Immature natural killer cell (primary cell): ENCODE measurements at places on chromosomes 11 and 22. TPM values are rescaled to one million over a fixed set of nuclear protein-coding genes. Genes with fewer than 3 reads are reported as not detected.

Gene ELMOD1
- polyA plus RNA-seq = not detected

Gene TPH1
- not detected for polyA plus RNA-seq

Gene GSTT2B
- polyA plus RNA-seq = not detected

DNA sequence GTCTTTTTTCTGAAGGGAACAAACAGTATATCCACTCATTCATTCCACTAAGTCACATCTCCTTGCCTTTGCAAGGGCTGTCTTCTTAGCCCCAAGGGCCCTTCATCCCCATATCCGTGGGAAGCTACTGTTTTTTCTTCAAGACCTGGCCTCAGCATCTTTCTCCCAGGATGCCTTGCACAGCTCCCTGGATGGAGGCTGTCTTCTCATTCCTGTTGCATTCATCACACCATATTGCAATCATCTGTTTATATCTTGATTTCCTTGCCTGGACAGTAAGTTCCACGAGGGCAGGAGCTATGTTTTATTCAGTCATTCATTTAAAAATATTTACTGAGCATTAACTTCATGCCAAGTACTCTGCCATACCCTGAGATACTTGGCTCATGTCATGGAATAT lies 29.3 kb upstream of the NECTIN1 start:
- H3K27ac ChIP-seq = no peak overlapping the region
- H3K4me1 ChIP-seq = no peaks in the 10 kb centered on the region
- DNase-seq = no peak
- H3K4me3 ChIP-seq = no peak overlapping the region

Gene C22orf15
- polyA plus RNA-seq = not detected

Gene DERL3
- 0.61 TPM for polyA plus RNA-seq
